ENCODE measurements at places on chromosomes 6 and 20. TPM values are rescaled to one million over a fixed set of nuclear protein-coding genes. Genes with fewer than 3 reads are reported as not detected.

Gene LST1
- not detected for total RNA-seq

Gene FOXS1
- total RNA-seq: not detected

Gene OPN5
- total RNA-seq: not detected

Gene ASIP
- total RNA-seq: not detected

Gene KCNB1
- total RNA-seq: under 0.01 TPM

Gene TNNC2
- not detected for total RNA-seq

Gene SCRT2
- total RNA-seq: not detected

Gene MLN
- total RNA-seq: not detected

Gene BIRC7
- total RNA-seq: not detected

Gene ZNF334
- total RNA-seq: 1.7 TPM
